ENCODE measurements at places on chromosomes 1 and 21.

GRCh38 chr1:169414952-169415351, 12.3 kb downstream of the CCDC181 start:
- DNase-seq, result no peak

- peak; percentile 78 for DNase-seq
Observed at GRCh38 chr1:11934302-11935056, at the start of gene PLOD1. PLOD1 (plus strand) TSS chr1:11934717; CDS start chr1:11934780, 63 bp downstream.

DNA sequence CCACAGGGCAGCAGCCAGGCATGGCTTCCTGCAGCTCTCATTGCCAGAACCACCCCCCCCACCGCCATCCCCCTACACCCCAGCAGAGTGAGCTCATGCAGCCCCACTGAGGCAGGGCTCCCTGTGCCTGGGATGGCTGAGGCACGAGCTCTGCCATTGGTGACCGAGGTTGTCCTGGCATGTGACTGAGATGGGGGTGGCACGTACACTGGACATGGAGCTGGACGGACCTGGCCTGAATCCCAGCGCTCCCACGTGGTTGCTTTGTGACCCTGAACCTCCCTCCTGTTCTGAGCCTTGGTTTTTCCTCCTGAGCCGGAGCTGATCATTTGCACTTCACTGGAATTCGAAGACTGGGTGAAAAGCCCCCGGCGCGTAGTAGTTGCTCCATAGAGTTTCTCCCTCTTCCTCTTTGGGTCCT, 28.3 kb downstream of the ALPL start:
- DNase-seq, result no peak

DNA sequence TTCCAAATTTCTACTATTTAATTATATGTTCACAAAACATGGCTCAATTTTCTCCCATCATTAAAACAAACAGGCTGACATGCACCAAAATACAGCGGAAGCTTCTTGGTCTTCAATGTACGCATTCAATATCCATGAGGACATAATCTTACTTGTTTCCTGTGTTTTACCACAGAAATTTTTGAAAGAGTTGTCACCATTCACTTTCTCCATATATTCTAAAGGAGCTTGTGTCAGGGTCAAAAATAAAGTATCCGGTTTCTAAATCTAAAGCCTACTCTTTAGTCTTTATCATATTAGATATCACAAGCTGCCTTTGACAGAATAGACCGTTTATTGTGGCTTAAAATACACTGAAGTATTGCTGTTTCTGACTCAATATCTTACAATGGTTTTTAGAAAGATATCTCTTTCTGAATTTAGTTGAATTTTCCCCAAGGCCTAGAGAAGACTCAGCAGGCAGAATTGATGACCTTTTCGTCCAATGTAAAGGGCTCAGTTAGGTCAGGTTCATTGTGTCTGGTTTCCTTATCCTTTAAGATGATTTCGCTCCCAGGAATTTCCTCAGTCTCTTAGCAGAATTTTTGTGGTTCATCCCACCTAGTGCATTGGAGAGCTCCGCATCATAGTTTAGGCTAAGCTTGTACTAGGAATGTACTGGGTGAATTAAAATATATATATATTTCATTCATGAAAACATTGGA, 717.2 kb downstream of the NCAM2 start:
- DNase-seq, result no peak

- no peak for DNase-seq
Observed at GRCh38 chr1:159895836-159896545, 4.0 kb downstream of the CFAP45 start.

GRCh38 chr1:177307771-177308170, 137.0 kb downstream of the BRINP2 start:
- no peak for DNase-seq
